ENCODE measurements at places on chromosomes 3 and 15.
A peak's percentile ranks its signal among the peaks of the same experiment; 100 is the strongest.

DNA sequence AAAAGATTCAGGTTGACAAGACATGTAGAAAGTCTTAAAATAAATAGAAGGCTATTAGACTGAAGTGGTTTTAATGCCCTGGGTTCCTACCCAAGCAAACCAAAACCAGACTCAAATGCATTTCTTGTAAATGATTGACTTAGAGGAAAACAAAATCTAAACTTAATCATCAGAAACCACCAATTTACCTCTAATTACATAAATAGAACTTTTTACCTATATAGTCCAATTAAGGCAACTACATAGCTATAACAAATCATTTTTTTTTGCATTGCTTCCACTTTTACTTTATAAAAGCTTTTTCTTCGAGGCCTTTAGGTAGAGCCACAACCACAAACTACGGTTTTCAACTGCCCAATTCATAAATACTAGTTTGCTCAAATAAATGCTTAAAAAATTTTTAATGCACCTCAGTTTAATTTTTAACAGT lies 231.3 kb upstream of the ARHGEF26 start:
- no peak for DNase-seq

DNA sequence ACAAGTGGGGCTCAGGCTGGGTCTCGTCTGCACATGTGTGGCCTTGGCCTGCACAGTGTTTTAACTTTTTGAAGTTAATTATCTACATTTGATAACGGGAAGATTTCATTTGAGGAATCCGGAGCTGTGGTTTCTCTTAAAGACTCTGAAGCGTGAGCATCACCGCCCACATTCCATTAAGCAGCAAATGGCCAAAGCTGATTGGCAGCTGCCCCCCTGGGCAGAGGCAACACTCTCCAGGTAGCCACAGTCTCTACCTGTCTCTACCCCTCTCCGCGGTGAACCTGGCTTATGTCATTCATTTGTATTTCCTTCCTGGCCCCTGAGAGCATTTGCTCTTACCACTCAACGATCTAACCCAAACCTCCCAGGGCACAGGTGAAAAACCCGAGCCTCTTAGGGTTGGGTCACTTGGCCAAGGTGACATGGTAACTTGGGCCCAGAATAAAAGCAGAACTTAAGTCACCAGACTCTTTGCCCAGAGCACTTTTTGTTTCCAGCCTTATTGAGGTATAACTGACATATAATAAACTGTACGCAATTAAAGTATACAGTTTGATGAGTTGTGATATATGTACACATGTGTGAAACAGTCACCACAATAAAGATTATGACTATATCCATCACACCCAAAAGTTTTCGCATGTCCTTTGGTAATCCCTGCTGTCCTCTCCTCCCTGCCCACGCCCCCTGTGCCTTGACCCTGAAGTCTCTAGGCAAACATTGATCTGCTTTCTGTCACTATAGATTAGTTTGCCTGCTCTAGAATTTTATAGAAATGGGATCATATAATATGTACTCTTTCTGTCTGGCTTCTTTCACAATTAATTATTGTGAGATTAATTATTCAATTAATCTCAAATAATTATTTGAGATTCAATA lies 245.7 kb upstream of the HES1 start:
- no peak for DNase-seq

DNA sequence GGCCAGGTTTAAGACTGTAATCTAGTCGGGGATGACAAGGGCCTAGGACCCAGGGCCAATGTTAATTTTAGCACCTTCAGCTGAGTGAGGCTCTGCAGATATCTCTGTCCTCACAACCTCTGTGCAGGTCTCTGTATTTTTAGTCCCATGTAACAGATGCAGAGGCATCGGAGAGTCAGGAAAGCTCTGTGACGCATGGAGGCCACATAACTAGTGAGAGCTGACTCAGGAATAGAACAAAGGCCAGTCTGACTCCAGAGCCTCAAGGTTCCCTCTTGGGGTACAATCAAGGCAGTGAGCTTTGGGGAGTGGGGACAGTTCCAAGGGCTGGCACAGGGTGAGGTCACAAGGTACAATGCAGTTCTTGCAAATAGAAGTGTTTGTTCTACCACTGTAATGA lies 31.0 kb downstream of the FSTL1 start:
- no peak for DNase-seq

DNA sequence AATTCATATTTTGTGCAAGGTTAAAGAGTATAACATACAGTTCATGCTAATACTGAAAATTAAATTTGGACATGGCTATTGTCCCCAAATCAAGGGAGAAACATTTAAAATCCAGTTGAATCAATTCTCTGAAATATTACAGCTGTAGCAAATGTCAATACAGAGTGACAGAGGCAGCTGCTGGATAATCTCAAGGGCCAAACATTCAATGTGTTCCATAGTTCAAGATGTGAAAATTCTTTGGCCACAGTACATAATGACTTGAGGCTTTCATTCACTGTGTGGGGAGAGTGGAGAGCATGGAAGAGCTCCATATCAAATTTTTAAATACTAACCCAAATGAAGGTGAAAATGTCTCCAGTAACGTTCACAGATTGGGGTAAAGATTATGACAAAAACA lies 1192.8 kb upstream of the CADM2 start:
- no peak for DNase-seq

GRCh38 chr15:101213147-101213546 lies 38.7 kb downstream of the CHSY1 start:
- no peak for DNase-seq

GRCh38 chr3:99559196-99559595 lies 79.2 kb upstream of the COL8A1 start:
- DNase-seq, result no peak

DNA sequence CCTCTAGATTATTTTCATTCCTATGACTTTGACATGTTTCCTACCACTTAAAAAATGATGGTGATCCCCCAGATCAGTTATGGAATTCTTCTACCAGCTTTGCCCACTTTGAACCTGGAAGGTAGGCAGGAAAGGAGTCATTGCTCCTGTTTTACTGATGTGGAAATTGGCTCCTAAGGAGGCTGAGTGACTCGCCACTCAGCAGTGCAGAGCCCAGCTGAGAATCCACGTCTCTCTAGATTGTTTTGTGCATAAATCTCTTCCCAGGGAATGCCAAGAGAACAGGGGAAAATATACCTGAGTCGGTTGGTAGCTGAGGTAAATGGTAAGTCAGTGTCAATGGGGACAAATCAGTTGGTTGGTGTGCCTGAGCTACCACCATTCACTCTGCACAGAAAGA lies 4.7 kb downstream of the LTF start:
- no peak for DNase-seq

GRCh38 chr15:89790661-89791060 lies 14.5 kb downstream of the MESP2 start:
- no peak for DNase-seq

GRCh38 chr15:58340176-58340575 lies 91.6 kb upstream of the LIPC start:
- DNase-seq, result no peak

DNA sequence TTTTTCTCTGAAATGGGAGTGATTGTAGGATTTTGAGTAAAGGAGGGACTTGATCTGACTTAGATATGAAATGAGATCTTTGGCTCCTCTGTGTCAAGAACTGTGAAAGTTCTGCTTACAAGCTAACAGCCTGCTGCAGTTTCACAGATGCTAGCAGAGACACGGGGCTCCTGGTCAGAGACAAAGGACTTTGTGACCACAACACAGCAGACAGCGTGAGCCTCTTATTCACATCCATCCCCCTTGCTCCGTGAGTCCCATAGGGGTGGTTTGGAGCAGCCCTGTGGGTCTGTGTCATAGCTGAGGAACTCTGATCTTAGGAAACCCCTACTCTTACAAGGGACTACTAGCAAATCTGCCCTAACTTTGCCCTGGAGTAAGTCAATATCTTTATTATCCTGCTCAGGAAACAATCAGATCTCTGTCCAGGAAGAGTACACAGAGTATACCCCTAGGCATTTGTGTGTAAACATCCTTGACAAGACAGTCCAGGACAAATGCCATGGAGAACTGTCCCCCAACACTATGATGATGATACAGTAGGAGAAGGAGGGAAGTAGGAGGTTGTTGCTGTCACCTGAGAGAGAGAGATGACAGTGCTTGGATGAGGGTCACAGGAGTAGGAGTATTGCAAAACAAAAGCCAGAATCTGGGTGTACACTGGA lies 80.0 kb downstream of the CLSTN2 start:
- no peak for DNase-seq

GRCh38 chr3:4856136-4856535 lies 123.1 kb upstream of the BHLHE40 start:
- no peak for DNase-seq

DNA sequence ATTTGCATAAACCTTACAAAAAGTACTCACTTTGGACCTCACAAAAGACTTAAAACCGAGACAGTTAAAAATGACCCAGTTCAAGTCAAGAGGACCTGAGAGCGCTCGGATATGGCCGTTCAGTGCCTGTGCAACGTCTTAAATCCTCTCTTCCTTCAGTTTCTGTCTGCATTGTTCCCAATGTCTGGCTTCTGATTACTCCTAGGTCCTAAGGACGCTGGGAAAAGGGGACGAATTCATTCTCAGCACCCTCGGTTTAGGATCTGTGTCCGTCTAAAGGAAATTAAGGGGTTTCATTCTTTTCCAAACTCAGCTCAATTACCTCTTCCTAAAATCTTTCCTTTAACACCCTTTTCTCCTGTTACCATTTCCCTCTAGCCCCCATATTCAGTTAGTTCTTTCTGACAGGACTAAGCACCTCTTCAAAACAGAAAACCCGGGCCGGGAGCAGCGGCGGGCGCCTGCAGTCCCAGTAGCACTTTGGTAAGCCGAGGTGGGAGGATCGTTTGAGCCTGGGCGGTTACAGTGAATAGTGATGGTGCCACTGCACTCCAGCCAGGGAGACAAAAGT lies 970 bp downstream of the DPPA4 start:
- DNase-seq, result no peak

DNA sequence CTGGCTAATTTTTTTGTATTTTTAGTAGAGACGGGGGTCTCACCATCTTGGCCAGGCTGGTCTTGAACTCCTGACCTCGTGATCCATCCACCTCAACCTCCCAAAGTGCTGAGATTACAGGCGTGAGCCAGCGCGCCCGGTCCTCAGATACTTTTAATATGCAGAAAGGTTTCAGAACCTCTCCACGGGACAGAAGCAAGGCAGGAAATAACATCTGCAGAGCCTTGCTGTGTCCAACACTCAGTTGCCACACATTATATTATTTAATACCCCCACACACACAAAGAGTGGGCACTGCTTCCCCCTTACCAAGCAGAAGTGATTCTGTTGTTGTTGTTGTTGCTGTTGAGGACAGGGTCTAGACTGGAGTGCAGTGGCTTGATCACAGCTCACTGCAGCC lies 28.0 kb downstream of the OSBPL10 start:
- no peak for DNase-seq

DNA sequence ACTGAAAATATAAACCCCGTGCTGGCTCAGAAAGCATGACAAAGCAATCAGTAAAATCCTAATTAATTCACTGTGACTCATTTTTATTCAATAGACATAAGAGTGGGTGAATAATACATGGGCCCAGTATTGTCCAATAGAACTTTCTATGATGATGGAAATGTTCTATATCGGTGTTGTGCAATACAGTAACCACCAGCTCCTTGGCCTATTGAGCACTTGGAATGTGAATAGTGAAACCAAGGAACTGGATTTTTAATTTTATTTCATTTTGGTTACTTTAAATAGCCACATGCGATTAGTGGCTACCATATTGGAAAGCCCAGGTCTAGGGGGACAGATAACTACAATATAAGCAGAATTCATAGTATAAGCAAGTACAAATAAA lies 69.8 kb upstream of the PPP2R3A start:
- DNase-seq, result no peak

DNA sequence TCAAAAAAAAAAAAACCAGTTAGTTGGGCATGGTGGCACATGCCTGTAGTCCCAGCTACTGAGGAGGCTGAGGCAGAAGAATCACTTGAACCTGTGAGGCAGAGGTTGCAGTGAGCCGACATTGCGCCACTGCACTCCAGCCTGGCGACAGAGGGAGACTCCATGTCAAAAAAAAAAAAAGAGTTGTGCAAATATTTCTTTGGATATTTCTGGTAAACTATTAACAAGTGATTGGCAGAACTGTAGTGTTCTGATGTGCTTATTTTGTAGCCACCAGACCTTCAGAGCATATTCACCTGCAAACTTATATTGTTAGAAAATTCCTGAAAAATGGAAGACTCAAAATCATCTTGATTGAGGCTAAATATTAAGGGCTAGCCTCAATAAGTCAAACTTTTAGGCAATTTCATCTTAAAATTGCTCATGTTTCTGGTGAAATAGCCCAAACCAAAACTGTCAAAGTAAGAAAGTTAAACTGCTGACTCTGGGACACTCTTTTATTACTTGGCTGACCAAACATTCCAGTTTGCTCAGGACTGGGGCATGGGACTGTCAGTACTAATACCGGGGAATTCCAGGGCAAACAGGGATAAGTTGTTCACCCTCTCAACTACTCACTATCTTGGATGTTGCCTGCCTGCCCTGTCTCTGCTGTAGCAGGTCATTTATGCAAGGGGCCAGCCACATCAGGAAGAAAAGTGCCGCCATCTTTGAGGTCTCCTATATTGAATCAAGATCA lies 37.0 kb downstream of the ABHD2 start:
- DNase-seq, result no peak

- DNase-seq, result no peak
Observed at GRCh38 chr15:61687651-61688050, 372.6 kb downstream of the VPS13C start.

- no peak for DNase-seq
Observed at GRCh38 chr3:78830470-78830869, 937.3 kb downstream of the ROBO1 start.

DNA sequence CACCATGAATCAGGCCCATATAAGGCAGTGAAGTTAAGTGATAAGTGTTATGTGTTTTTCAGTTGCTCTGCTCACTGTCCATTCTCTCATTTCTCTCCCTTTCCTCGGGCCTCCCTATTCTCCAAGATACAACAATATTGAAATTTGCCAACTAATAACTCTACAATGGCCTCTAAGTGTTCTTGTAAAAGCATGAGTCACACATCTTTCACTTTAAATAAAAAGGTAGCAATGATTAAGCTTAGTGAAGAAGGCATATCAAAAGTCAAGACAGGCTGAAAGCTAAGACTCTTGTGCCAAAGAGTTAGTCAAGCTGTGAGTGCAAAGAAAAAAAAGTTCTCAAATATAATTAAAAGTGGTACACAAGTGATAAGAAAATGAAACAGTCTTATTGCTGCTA lies 675.4 kb downstream of the OTOL1 start:
- no peak for DNase-seq

DNA sequence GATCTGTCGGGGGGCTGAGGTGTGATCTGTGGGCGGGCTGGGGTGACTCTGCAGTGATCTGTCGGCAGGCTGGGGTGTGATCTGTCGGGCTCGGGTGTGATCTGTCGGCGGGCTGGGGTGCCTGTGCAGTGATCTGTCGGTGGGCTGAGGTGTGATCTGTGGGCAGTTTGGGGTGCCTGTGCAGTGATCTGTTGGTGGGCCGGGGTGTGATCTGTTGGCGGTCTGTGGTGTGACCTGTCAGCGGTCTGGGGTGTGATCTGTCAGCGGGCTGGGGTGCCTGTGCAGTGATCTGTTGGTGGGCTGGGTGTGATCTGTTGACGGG lies 205.1 kb downstream of the XXYLT1 start:
- DNase-seq, result no peak

- peak; percentile 24 for DNase-seq
Observed at GRCh38 chr15:101255615-101256241, 3.9 kb upstream of the CHSY1 start.

All from NCI-H446 treated with DMSO at 0.1 percent for 48 hours (cell line).